A549 treated with CpdA at 1 μM for 4 hours (cell line): ENCODE measurements at places on chromosomes 12 and 14. TPM values are rescaled to one million over a fixed set of nuclear protein-coding genes. Genes with fewer than 3 reads are reported as not detected.

AKAP6 gene
- 0.43 to 0.91 TPM (median 0.73 TPM) in 5 replicates for total RNA-seq

LTA4H gene
- total RNA-seq = 97.5 to 119 TPM (median 102 TPM) in 5 replicates

NPFF gene
- total RNA-seq = not detected in 5 replicates

P2RX2 gene
- total RNA-seq = not detected in 5 replicates

RAB35 gene
- total RNA-seq = 59.1 to 75.5 TPM (median 74.1 TPM) in 5 replicates

LAG3 gene
- total RNA-seq = 0.87 to 2.2 TPM (median 1.6 TPM) in 5 replicates

CACNA1C gene
- total RNA-seq = 0.03 to 0.09 TPM (median 0.08 TPM) in 4 of 5 replicates, not detected in the other

GZMB gene
- total RNA-seq = not detected in 5 replicates

PCED1B gene
- total RNA-seq = 46.1 to 54.7 TPM (median 50.5 TPM) in 5 replicates

PLA2G1B gene
- not detected in 5 replicates for total RNA-seq
